Upper lobe of left lung (tissue), 6 donors: ENCODE measurements at places on chromosomes 12 and 14.

DNA sequence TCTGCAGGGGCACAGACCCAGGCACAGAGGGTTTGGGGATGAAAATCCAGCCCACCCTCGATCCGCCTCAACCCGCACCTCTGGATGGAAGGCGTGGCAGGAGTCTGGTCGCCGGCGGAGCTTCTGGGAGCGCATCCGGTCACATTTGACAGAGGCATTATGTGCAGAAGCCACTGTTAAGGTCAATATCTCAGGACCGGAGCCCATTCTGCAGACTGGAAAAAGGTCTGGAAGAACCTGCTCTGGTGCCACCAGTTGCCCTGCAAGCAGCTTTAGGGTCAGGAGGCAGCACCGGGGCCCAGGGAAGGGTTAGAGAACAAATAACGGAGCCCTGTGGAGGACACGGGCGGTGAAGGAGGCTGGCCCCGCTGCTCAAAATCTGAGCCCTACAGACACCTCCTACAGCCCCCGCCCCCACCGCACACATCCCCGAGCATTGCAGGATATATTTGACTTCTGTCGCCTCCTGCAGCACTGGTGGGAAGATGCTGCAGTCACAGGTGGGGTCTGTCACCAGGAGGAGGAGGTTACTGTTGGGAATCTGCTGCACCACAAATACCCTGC, 25.1 kb upstream of the LRTM2 start:
- no peaks in the 10 kb centered on the region for H3K27me3 ChIP-seq
- H3K4me1 ChIP-seq = peaks cover 27% of the 10 kb centered on the region
- H3K4me3 ChIP-seq = peak overlapping the region; percentile 66
- peak overlapping the region; percentile 10 for H3K27ac ChIP-seq
- H3K36me3 ChIP-seq = no peaks in the 10 kb centered on the region

DNA sequence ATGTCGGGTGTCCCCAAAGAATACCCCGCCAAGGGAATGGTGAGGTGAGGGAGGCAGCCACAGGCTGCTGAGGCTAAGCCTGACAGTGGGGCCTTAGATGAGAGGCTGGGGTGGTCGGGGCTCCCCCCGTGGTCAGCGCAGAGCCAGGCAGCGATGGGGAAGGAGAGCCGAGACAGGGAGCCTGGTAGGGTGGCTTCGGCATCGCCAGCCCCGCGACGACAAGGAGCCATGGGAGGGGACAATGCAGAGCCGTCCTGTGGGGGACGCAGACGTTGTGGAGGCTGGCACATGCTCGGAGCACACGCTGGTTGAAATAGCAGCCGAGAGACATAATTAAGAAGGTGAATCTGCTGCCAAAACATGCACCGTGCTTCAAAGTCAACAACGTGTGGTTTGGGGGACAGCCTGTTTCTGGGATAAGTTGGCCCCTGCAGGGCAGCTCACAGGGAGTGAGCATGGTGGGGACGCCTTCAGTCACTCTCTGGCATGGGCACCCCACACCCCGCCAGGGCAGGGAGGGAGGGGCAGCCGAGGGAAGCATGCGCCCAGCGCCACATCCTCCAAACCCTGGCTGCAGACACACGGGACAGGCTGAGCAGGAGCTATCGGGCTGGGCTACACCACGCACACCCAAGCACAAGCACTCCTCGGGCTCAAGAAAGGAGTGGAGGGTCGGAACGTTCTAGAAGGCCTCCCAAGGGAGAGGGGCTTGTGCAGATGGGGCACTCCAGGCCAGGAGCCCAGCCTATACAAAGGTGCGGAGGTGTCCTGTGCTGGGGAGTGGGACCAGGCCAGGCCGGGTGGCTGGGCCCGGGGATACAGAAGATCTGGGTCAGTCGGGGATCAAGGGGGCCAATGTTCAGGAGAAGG, 66.6 kb upstream of the C14orf180 start:
- no peaks in the 10 kb centered on the region for H3K4me1 ChIP-seq
- no peak overlapping the region for H3K4me3 ChIP-seq
- H3K27me3 ChIP-seq = no peaks in the 10 kb centered on the region
- no peak for DNase-seq

GRCh38 chr12:98606359-98606988, 13.0 kb downstream of the SLC25A3 start:
- H3K4me1 ChIP-seq = no peaks in the 10 kb centered on the region
- no peak overlapping the region for H3K4me3 ChIP-seq
- H3K36me3 ChIP-seq = peaks cover 29% of the 10 kb centered on the region
- H3K27ac ChIP-seq = no peak overlapping the region
- no peaks in the 10 kb centered on the region for H3K27me3 ChIP-seq
- no peak for DNase-seq

GRCh38 chr12:116931665-116932064, 20.9 kb downstream of the FBXW8 start:
- no peaks in the 10 kb centered on the region for H3K4me1 ChIP-seq
- H3K36me3 ChIP-seq = no peaks in the 10 kb centered on the region
- DNase-seq = no peak
- no peak overlapping the region for H3K4me3 ChIP-seq
- no peaks in the 10 kb centered on the region for H3K27me3 ChIP-seq

GRCh38 chr12:63980211-63980610, 135.7 kb downstream of the SRGAP1 start:
- DNase-seq = no peak
- H3K27me3 ChIP-seq = no peaks in the 10 kb centered on the region
- H3K4me3 ChIP-seq = no peak overlapping the region
- H3K4me1 ChIP-seq = no peaks in the 10 kb centered on the region
- no peak overlapping the region for H3K27ac ChIP-seq

- H3K4me3 ChIP-seq = no peak overlapping the region
- no peaks in the 10 kb centered on the region for H3K27me3 ChIP-seq
- no peaks in the 10 kb centered on the region for H3K4me1 ChIP-seq
- H3K27ac ChIP-seq = no peak overlapping the region
Observed at GRCh38 chr12:32240831-32241230, 134.2 kb downstream of the BICD1 start.

- peak; percentile 56 for DNase-seq
- no peak overlapping the region for H3K4me3 ChIP-seq
Observed at GRCh38 chr14:101518611-101519473, 42.5 kb upstream of the DIO3 start.

- no peak overlapping the region for H3K4me3 ChIP-seq
- no peaks in the 10 kb centered on the region for H3K36me3 ChIP-seq
- H3K27me3 ChIP-seq = no peaks in the 10 kb centered on the region
- H3K27ac ChIP-seq = no peak overlapping the region
Observed at GRCh38 chr12:118850244-118850825, 131.0 kb upstream of the SRRM4 start.

- H3K27me3 ChIP-seq = no peaks in the 10 kb centered on the region
- no peaks in the 10 kb centered on the region for H3K36me3 ChIP-seq
- DNase-seq = no peak
- H3K27ac ChIP-seq = no peak overlapping the region
Observed at GRCh38 chr12:107309020-107309419, 215.7 kb upstream of the CRY1 start.

DNA sequence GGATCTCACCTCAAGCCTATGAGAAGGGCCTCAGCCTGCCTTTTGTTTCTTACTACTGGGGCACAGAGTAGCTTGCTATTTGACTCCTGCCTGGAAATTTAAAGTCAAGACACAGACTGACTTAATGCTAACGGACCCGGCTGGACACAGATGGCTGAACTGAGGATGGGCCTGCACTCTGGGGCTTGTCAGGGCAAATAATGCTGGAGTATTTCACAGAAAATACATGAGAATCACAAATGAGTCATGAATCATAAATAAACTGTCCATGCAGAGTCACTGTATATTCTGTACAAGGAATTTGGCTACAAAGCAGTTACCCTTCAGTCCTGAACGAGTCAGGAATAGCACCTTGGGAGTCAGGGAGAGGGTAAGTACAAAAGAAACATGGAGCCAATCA, 683.2 kb upstream of the FOXG1 start:
- H3K27ac ChIP-seq = no peak overlapping the region
- no peaks in the 10 kb centered on the region for H3K36me3 ChIP-seq
- no peaks in the 10 kb centered on the region for H3K4me1 ChIP-seq
- H3K27me3 ChIP-seq = no peaks in the 10 kb centered on the region
- no peak overlapping the region for H3K4me3 ChIP-seq
- DNase-seq = no peak
